ENCODE measurements at places on chromosomes 1 and 21.
A peak's percentile ranks its signal among the peaks of the same experiment; 100 is the strongest.

DNA sequence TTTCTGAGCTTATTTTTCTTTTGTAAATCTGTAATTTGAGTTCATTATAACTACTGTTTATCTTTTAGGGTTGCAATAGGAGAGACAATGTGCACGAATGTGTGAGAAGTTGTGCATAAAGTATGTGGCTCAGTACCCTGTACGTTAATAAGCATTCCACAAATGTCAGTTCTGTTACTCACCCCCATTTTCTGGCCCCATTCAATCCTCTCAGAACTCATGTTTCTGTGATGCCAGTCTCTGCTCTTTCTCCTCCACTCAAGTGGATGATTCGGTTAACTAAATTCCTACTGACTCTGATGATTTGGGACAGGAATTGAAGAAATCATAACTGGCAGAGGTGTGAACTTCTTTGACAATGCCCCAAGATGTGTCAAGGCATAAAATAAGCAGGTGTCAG, 10.2 kb upstream of the DMRTB1 start:
- DNase-seq: no peak

- no peak for DNase-seq
Measured at GRCh38 chr1:54391450-54392209, 14.6 kb downstream of the SSBP3 start.

DNA sequence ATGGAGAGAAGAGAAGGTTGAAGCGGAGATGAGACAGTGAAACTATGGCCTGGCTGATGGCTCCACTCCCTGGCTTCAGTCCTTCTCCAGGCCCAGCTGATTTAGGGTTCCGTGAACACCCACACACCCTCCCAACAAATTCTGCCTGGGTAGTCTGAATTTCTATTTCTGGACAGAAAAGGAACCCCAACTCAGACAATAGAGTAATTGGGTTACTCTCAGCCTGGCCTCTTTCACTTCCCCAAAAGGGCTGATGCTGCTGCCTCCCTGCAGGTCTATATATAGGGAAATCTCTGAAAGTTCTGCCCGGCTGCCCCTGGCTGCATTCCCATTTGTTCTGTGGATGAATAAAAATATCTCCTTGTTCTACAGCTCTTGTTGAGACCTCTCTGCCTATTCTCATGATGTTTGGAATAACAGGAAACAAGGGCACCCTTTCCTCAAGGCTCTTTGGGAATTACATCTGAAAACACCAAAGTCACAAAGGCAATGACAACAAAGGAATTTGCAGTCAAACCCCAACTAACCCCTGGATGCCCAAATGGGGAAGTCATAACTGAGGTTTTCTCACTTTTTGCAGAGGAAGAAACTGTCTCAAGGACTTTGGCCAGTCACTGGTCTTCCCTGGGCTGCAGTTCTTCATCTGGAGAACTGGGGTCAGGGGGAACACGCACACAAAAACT, 11.4 kb upstream of the ZSCAN20 start:
- no peak for DNase-seq

DNA sequence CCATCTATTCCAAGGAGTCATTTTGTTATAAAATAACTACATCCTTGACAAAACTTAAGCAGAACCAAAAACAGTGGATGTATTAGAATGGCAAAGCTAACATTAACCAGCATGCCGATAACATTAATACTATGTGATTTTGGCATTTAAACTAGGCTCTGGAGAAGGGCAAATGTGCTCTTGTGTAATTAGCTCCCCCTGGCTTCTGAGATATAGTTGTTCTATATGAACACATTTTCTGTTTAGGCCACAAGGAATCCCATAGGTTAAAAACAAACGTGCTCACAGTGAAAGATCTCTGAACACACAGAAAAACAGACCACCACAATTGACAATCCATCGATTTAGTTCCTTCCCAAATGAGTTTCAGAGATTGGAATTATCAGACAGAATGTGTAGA, 57.4 kb upstream of the TARS2 start:
- DNase-seq: no peak

- DNase-seq: no peak
Measured at GRCh38 chr1:172145231-172145651, 275.2 kb upstream of the C1orf105 start.

- DNase-seq: no peak
Measured at GRCh38 chr1:39142401-39143060, 62.0 kb upstream of the MACF1 start.

DNA sequence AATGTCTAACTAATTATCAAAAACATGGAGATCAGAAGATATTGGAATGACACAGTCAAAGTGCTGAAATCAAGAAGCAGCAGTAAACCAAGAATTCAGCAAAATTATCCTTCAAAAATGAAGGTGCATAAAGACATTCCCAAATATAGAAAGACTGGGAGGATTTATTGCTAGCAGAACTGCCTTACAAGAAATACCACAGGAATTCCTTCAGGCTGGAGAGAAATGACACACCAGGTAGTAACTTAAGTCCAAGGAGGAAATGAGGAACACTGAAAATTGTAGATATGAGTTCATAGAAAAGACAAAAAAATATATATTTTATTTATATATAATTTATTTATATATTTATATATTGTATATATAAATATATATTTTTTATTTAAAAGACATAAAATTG, 217.2 kb downstream of the RPS6KC1 start:
- no peak for DNase-seq

- DNase-seq: no peak
Measured at GRCh38 chr1:68675336-68675735, 178.5 kb upstream of the DEPDC1 start.

- peak; percentile 94 for DNase-seq
Measured at GRCh38 chr1:110672001-110672752, 2.6 kb downstream of the KCNA3 start.

DNA sequence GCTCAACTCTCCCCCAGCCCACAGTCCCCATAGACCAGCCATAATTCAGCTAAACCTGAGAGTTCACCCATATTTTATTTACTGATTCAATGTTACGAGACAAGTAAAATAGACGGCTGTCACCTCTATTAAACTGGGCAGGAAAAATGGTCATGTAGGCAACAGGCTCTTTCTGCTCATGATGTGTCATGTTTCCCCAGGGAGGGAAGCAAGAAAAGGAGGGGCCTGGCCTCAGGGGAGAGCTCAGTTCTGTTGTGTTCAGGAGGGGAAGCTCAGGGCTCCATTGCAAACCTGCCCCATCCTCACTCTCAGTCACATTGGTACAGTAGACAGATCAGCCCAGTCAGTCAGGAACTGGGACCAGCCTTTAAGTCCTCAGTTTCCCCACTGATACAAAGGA, 12.8 kb downstream of the GRIK3 start:
- no peak for DNase-seq

DNA sequence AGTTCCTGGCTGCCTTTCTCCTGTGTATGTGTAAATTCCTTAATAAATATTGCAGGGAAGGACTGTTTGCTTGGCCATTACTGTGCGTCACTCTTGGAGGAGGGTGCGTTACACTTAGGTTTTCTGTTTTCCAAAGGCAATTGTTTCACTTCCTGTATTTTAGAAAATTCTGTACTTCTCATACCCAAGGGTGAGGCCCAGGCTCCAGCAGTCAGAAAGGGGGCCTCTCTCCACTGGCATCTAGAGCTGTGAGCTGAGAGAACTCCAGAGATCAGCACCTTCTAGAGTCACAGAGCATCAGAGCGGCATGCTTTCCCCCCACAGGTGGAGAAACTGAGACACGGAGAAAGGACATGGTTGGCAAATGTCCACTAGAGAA, 27.0 kb upstream of the ZFP69B start:
- no peak for DNase-seq

- DNase-seq: no peak
Measured at GRCh38 chr21:46108827-46109312, 11.0 kb downstream of the COL6A2 start.

GRCh38 chr1:4868521-4868920, 214.1 kb downstream of the AJAP1 start:
- peak; percentile 85 for DNase-seq

- DNase-seq: no peak
Measured at GRCh38 chr1:187074445-187075048, 245.8 kb downstream of the PLA2G4A start.

DNA sequence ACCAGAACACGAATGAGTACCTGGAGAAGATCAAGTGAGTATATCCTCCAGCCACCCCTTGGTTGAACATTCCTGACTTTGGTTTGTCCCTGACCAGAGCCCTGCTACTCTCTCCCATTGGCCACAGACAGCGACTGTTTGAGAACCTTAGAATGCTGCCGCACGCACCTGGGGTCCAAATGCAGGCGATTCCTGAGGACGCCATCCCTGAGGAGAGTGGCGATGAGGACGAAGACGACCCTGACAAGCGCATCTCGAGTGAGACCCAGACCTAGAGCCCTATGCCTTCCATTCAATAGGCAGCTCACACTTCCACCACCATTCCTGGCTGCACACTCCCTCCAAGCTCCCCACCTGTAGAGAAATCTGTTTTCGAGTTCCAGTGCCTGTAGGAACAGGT, 4.5 kb downstream of the MARCKSL1 start:
- DNase-seq: no peak

GRCh38 chr1:70038025-70038424, 167.4 kb downstream of the LRRC40 start:
- no peak for DNase-seq

- DNase-seq: no peak
Measured at GRCh38 chr1:219587401-219587800, 25.5 kb downstream of the ZC3H11B start.

DNA sequence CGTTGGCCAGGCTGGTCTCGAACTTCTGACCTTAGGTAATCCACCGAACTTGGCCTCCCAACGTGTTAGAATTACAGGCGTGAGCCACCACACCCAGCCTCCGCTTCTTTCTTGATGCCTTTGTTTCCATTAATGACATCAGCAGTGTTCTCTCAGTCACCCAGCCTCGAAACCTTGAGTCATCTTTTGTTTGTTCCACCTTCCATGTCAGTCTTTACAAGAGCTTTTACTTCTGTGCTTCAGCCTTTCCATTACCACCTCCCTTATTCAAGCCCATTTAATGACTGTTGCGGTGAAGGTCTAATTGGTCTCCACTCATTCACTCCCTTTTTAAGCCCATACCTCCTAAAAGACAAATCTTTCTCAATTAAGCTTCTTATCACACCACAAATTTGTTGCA, 146.6 kb upstream of the ADGRL2 start:
- DNase-seq: no peak

GRCh38 chr21:35943752-35944151, 116.6 kb downstream of the SETD4 start:
- no peak for DNase-seq

DNA sequence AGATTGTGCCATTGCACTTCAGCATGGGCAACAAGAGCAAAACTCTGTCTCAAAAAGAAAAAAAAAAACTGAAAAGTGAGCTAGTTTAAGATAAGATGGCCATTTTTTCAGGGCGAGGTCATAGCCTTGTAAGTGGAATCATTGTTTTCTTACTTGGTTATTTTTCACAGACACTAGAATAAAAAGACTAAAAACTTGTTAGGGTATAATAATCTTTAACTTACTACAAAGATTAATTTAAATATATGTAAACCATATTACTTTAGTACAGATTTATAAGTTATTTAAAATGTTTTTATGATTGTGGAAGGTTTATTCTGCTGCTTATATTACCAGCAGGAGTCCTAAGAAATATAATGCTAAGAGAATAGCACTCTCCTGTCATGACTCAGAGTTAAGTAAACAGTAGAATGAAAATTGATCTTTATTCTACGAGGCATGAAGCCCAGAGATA, 23.5 kb downstream of the ANGPTL1 start:
- DNase-seq: no peak

- DNase-seq: no peak
Measured at GRCh38 chr1:175127565-175127964, 59.9 kb downstream of the TNN start.

GRCh38 chr21:33433425-33434114, 30.4 kb downstream of the IFNGR2 start:
- no peak for DNase-seq

- no peak for DNase-seq
Measured at GRCh38 chr1:182304218-182304617, 87.4 kb downstream of the GLUL start.

GRCh38 chr1:235714205-235714897, 64.8 kb upstream of the GNG4 start:
- no peak for DNase-seq

- no peak for DNase-seq
Measured at GRCh38 chr1:200253774-200254495, 155.9 kb downstream of the ZNF281 start.

All from brain (organoid and tissue), 16 donors.